Activated CD4-positive, alpha-beta T cell treated with anti-CD3 and anti-CD28 coated beads, Interleukin-2, amount 10 ng/mL, durations not matched to agents 7 days and 5 days (primary cell): ENCODE measurements at places on chromosomes 1 and 21.

GRCh38 chr1:213676736-213677135 is 311.0 kb upstream of the PROX1 start:
- no peak for DNase-seq

DNA sequence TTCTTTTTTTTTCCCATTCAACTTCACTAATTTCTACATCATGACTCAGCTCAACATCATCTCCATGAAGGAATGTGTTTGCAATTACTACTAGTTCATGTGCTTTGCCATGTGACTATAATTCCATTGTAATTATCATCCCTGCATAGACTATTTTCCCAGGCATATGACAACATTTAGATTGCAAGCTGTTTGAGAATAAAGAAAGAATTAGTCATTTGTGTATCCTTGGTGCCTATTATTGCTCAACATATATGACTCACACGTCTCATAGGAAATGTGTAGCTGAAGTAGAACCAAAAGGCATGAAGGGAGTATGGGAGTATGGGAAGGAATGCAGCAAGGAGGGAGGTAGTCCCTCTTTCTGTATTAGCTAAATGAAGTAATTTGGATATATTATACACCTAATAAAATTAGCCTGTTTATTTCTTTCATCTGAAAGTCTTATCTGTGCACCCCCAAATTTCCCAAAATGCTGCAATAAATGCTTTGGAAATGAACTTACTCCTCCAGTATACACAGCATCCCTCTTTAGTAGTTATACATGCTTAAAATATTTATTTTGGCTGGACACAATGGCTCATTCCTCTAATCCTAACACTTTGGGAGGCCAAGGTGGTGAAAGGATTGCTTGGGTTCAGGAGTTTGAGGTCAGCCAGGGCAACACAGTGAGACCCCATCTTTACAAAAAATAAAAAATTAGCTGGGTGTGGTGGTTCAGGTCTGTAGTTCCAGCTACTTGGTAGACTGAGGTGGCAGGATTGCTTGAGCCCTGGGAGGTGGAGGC is 316.9 kb upstream of the ADGRL4 start:
- no peak for DNase-seq

GRCh38 chr21:29726044-29726443 is 213.8 kb downstream of the GRIK1 start:
- no peak for DNase-seq

GRCh38 chr21:32728848-32729247 is 1.0 kb upstream of the SYNJ1 start:
- DNase-seq, result no peak

DNA sequence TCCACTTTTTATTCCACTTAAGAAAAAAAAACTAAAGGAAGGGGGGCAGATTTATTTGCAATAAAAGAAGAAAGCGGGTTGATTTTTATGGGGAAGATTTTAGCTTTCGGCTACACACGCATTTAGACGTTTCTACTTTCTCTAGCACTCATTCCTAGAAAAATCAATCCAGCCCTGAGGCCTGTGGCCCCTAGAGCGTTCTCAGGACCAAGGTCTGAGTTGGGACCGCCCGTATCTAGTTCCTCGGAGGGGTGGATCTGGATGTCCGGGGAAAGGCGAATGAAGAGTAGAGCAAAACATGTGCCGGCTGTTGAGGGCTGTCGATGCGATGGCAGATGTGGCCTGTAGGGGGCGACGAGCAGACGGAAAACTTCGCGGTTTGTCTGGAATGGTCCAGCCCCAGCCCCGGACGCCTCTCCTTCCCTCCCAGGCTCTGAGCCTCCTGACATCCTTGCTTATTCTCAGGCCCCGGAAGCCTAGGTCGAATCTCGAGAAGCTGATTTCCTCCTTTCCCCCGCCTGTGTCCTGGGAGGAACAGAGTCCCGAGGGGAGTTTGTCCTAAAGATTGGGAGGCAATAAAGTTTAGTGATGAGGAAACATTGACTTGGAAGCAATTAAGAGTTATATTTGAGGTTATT is 5.2 kb downstream of the FOXD3 start:
- DNase-seq, result peak; percentile 45
